MG63 (cell line): ENCODE measurements at places on chromosomes 6 and 20. TPM values are rescaled to one million over a fixed set of nuclear protein-coding genes. Genes with fewer than 3 reads are reported as not detected.

Gene TNFRSF6B
- total RNA-seq = not detected in 2 replicates

Gene TMEM244
- not detected in 2 replicates for total RNA-seq

Gene THBS2
- total RNA-seq = 165 and 194 TPM in 2 replicates

Gene FAM184A
- 0.13 TPM in 1 of 2 replicates, not detected in the other for total RNA-seq

Gene RIPPLY2
- not detected in 2 replicates for total RNA-seq

Gene SLC12A5
- total RNA-seq = 0.15 and 0.72 TPM in 2 replicates

Gene IRAK1BP1
- 2.1 and 2.3 TPM in 2 replicates for total RNA-seq

Gene EDN1
- total RNA-seq = 23.2 and 26.8 TPM in 2 replicates

Gene PERP
- 38.7 and 43.6 TPM in 2 replicates for total RNA-seq

Gene SLC22A7
- not detected in 2 replicates for total RNA-seq

Gene SMPDL3A
- total RNA-seq = 2.0 and 2.1 TPM in 2 replicates

Gene SLC26A8
- not detected in 2 replicates for total RNA-seq

Gene ARHGAP40
- not detected in 2 replicates for total RNA-seq

Gene APOM
- total RNA-seq = 0.56 TPM in 1 of 2 replicates, not detected in the other

Gene CGA
- not detected in 2 replicates for total RNA-seq

Gene STAU1
- total RNA-seq = 80.1 and 94.3 TPM in 2 replicates

Gene CFB
- 2.2 and 6.9 TPM in 2 replicates for total RNA-seq

Gene LRP11
- total RNA-seq = 40.1 and 48.0 TPM in 2 replicates

Gene RBBP8NL
- not detected in 2 replicates for total RNA-seq
